ENCODE measurements at places on chromosomes 11 and 22.

DNA sequence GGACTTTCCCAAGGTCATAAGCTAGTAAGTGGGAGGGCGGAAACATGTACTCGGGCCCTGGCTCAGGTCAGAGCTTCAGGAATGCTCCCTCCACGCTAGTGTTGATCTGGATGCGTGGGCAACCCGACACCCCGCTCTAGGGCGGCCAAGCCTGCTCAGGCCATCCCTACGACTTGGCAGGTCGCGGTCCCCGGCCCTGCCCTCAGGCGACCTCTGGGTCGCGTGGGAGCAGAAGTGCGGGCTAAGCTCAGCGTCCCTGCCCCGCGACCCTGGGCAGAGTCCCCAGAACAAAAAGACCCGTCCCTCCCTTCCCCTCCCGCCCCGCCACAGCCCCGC lies 781 bp upstream of the TEF start:
- DNase-seq: no peak

- no peak for DNase-seq
Observed at GRCh38 chr11:131025421-131026125, 109.3 kb upstream of the SNX19 start.

GRCh38 chr11:120109531-120109930 lies 28.4 kb downstream of the TRIM29 start:
- DNase-seq: no peak

- no peak for DNase-seq
Observed at GRCh38 chr11:93784935-93785360, 866 bp downstream of the MED17 start.

DNA sequence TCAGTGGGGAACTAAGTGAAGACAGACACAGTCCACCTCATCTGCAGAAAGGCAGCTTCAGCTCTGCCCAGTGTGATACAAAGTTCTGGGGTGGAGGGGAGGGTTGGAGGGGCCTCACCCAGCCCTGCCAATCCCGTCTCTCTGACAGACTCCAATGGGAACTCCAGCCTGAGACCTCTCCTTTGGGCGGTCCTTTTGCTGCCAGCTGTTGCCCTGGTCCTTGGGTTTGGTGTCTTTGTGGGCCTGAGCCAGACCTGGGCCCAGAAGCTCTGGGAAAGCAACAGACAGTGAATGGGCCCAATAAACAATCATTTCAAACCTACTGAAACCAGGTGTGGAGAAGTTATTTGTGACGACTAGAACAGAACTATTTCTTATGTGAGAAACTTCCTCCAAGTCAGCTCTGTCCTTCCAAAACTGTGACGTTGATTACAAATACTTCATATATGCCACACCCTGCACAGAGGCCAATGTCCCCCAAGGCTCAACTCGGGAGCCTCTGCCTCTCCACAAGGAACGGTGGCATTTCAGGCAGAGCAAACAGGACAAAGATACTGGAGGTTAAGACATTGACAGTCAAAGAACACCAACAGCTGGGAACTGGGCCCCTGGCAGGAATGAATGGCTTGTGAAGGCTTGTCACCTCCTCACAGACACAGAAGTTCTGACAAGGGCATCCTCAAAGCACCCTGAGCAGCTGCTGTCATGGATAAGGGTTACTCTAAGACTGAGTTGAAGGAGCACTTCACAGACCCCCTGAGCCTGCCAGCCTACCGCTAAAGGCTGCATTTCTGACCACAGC lies 8.2 kb downstream of the ZP1 start:
- no peak for DNase-seq

DNA sequence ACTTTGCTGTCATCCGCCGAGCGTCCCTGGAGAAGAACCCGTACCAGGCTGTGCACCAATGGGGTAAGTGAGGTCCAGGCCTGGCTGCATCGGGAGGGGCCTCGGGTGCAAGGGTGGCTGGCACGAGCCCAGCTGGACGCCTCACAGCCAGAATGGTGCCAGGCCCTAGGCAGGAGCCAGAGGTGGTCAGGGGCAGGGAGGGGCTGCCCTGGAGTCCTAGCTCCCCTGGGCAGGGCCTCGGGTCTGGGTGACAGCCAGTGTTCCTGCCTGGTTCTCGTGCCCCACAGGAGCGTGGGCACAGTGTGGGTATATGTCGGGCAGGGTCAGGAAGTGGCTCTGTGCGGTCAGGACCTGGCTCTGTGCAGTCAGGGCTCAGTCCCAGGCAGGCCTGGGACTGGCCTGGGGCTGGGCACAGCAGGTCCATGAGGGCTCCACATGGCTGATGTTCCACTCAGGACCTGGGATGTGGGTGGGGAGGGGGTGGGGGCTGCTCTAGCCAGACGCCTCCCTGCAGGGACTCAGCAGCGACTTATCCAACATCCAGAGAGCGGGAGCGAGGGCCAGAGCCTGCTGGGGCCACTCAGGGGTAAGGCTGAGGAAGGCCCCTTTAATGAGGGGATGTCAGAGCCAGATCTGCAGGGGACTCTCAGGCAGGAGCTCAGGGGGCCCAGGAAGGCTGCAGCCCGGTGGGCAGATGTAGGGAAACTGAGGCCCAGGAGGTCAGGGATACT lies 1.2 kb downstream of the TSPAN32 start:
- DNase-seq: no peak

DNA sequence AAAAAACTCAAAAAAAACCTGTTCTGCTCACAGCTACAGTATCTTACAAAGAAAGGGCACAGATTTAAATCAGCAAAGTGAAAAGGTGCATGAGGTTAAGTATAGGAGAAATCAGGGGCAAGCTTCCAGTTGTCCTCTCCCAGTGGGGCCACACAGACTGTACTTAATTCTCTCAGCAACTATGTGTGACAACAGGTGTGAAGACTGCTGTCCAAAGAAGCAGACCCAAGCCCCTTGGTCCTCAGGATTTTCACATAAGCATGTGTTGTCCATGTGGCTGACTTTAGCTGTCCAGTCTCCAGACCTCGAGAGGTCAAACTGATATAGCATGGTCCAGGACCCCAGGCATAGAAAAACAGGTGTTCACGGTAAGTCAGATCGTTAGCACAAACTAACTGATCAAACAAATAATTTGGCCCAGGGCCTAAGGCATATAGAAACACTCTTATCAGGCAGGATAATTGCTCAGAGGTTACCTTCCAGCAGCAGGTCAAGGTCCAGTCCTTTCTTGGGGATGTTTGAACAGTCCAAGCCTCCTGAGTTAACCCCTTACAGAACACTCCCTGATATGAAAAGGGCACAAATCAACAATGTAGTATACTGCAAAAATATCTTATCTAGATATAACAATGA lies 21.1 kb upstream of the CSTF3 start:
- no peak for DNase-seq

DNA sequence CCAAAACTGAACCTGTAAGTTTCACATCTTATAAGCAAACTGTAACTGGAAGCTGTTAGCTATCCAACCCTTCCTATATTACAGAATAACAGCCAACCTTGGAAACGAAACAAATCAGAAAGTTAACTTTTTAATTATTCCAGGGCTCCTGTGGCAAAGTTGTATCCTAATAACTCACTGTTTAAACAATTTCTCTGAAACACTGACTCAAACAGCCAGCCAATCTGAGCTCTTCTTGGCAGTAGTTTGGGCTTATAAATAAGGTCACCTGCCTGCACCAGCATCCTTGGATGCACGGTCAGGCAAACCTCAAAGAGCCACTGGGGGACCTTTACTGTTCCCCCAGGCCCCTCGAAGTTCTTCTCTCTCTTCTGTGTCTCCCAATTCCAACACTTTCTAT lies 5.0 kb downstream of the CELSR1 start:
- no peak for DNase-seq

GRCh38 chr11:41404109-41404508 lies 55.3 kb downstream of the LRRC4C start:
- no peak for DNase-seq

- no peak for DNase-seq
Observed at GRCh38 chr11:100927579-100927978, 202.0 kb downstream of the PGR start.

- no peak for DNase-seq
Observed at GRCh38 chr11:121838571-121838970, 277.4 kb downstream of the BLID start.

- DNase-seq: no peak
Observed at GRCh38 chr11:46697303-46697702, 3.1 kb downstream of the ARHGAP1 start.

DNA sequence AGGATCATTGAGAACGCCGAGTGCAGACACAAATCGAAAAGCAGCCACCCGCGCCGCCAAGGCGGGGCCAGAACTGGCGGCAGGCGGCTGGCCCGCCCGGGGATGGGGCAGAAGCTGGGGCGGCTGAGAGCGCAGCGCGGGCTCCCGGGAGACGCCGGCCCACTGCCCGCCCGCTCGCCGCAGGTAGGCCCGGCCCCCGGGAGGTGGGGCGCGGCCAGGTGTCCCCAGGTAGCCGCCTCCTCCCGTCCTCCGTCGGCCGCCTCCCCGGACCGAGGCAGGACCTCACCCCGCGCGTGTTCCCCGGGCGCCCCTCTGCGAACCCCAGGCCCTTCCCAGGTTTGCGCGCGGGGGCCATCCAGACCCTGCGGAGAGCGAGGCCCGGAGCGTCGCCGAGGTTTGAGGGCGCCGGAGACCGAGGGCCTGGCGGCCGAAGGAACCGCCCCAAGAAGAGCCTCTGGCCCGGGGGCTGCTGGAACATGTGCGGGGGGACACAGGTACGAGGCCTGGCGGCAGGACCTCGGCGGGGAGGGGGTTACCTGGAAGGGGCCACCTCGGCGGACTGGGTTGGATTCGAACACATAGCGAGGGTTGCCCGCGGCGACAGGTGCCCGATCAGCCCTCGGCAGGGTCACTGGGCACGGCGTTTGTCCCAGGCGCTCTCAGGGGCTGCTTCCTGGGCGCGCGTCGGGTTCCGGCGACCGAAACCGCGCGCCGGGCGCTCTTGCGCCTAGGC lies at the start of gene PRRG4:
PRRG4 (plus strand) TSS at position 248 of the 733 bp plus-strand sequence. CDS start 603 bp downstream, outside the sequence.
- peak; percentile 79 for DNase-seq

DNA sequence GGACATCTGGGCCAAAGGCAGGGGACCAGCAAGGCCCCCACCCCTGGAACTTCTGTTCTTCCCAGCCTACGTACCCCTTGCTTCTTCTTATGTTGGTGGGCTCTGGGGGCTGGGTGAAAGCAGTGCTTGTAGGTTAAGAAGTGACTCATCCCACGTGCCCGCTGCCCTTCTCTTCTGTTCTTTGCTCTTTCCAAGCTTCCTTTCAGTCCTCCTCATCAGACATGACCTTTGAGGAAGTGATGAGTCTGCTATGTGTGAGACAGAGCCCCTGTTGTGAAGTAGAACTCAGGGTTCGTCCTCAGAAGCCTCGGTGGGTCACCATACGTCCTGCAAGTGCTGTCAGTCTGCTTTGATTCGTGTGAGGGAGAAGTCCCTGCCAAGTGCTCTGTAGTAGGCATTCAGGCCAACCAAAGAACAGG lies 12.7 kb downstream of the MED15 start:
- no peak for DNase-seq

DNA sequence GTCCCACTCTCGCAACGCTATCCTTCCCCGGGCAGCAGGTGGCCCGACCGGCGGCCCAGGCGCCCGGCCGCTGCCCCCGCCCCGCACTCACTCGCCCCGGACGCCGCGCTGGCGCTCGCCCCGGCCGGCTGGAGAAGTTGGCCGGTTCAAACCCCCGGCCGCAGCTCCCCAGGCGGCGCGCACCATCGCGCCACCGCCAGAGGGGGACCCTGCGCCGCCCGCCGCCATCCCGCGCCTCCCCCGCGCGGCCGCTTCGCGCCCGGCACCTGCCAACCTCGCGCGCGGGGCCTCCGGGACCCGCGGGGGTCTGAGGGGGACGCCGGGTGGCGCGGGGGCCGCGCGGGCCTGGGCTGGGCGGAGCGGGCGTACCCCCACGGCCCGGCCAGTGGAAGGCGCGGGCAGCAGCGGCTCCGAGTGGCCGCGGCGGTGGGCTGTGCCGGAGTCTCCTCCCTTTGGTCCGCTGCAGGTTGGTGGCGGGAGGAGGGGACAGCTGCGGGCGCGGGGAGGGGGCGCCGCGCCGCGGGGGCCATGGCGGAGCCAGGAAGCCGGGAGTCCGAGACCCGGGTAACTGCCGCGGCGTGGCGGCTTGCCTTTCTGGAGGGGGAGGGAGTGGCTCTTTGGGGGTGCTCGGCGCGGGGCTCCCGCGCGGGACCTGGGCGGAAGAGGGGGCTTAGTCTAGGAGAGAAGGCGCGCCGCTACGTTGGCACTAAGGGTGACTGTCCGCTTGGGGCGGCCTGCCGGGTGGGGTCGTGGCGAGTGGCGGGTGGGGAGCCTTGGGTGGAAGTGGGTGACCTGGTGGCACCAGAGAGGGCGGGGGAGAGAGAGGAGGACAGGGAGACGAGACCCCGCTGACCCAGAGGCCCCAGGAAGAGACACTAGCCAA lies at the start of the genes MPST and TST:
MPST (plus strand) TSS at position 434 of the 883 bp plus-strand sequence; CDS start at position 529, 95 bp downstream.
TST (minus strand) TSS at position 139 of the 883 bp plus-strand sequence. CDS start 715 bp downstream, outside the sequence.
- DNase-seq: peak; percentile 89

DNA sequence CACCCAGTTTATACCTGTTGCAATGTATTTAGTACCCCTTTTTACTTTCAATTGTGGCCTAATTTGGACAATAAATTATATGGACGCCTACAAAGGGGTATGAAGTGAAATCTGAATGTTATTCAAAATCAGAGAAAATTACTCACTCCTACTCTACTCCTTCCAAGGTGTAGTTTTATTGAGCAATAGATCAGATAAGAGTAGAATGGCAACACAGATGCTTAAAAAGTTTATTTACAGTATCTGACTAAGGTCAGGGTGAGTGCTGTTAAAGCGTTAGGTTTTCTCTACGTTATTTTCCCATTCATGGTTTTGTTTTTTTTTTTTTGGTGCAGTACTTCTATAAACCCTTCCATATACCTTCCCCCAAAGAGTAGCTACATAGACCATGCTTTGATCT lies 805.6 kb downstream of the KCNA4 start:
- DNase-seq: no peak

- no peak for DNase-seq
Observed at GRCh38 chr22:38674888-38675287, 6.9 kb upstream of the TOMM22 start.

DNA sequence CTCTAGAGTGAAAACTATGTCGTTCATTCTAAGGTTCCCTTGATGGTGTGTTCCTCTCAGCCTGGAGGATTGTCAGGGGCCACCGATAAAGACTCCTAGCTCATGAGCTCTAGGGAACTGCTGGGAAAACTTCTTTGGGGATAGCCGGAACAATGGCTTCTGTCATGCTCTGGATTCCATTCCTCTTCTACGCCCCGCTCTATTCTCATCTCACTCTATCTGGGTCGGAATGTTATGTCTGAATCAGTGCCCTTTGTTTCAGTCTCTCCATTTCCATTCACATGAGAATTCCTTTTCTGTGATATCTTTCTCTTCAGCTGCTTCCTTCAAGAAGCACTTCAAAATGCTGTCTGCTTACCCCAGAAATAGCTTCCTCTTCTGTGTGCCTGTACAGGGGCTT lies 16.9 kb upstream of the SLCO2B1 start:
- DNase-seq: no peak

- DNase-seq: no peak
Observed at GRCh38 chr11:7449211-7449840, 36.0 kb upstream of the OLFML1 start.

GRCh38 chr11:92391364-92391763 lies 166.7 kb downstream of the FAT3 start:
- DNase-seq: no peak

DNA sequence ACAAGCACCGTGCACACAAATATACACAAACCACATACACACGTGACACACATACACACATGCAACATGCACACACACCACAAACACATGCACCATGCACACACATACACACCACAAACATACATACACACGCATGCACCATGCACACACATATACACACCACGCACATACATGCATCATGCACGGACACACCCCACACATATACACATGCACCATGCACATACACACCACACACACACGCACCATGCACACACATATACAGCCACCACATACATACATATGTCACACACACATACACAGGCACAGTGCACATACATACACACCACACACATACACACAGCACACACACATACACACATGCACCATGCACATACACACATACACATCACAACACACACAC lies 12.7 kb upstream of the B4GALNT4 start:
- DNase-seq: no peak

GRCh38 chr11:22561283-22561682 lies 64.3 kb downstream of the FANCF start:
- no peak for DNase-seq
